Astrocyte of the hippocampus (primary cell): ENCODE measurements at places on chromosomes 5 and 9.

DNA sequence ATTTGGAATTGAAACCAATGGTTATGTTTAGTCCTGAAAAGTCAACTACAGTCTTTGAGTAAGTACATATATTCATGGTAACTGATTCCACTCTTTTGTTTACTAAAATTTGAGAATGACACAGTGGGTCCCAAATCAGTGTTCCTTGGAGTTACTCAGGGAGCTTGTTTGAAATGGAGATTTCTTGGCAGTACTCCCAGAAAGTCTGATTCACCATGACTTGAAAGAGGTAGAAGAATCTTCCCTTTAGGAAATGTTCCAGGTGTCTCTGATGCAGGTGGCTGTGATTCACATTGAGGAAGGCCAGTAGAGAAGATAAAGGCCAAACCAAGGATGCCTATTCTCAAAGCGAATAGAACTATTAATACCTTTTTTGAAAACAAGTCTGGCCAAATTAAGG is 1078.3 kb downstream of the CDH12 start:
- peak; percentile 55 for DNase-seq

GRCh38 chr5:156148301-156148700 is 178.7 kb upstream of the SGCD start:
- DNase-seq: no peak

DNA sequence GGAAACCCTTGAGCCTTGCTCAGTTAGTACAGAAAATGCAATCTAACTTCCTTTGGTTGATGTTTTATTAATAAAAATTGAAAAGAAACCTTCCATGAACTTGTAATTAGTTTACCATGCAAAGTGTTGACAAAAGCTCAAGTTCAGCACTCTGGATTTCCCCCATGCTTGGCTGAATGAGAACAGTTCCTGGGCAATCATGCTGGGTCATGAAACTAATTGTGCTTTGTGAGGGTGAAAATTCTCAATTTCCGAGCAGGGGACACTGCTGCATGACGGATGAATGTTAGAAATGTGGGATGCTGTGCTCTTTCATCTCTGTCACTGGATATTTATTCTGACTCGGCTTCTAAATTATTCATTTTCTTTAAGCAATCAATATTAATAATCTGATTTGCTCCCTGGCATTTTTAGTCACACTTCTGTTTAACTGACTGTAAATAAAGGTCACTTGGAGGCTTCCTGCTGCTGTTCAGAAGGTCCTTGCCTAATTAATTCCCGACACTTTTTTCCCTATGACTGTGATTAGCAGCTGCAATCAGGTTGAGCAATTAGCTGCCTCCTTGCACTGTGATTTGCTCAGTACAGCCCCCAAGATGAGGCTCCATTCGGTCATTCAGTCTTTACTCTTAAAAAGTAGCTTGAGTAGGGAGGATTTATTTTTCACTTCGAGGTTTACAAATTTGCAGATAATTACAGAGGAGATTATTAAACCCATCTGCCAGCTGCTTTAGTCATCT is 678.1 kb upstream of the ZNF608 start:
- DNase-seq: peak; percentile 29

GRCh38 chr5:7047511-7048261 is 334.5 kb downstream of the TENT4A start:
- no peak for DNase-seq

GRCh38 chr9:125694478-125694877 is 12.5 kb downstream of the MAPKAP1 start:
- DNase-seq: peak; percentile 78

DNA sequence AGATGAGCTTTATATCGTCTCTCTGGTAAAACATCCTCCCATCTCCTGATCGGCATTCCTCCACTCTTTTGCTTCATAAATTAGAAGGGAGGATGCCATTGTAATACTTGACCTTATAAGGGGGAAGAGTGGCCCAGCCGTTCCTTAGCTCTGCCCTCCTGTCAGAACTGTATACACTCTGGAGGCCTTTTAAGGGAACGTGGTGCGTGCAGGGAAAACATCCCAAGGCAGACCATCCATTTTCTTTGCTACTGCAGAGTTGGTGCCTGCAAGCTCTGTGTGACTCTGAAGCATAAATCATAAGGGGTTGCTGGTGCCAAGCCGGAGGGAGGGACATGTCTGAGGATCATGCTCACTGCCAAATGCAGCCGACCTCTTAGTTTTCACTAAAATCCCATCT is 90.4 kb downstream of the PGM5 start:
- DNase-seq: no peak

DNA sequence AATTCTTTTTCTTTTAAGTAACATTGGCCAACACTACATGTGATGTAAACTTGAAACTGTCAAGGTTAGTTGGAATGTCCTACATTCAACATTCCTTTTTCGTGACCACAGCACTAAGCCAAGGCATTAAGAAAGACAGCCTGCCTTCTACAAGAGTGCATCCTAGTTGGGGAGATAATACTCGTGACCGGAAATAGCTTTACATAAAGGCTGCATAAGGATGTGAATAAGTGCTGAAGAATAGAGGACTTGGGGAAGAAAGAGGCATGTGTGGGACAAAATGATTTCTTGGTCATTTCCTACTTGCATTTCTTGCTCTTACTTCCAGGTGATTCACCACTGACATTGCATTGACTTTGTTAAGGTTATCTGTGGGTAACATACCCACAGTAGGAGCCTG is 282.0 kb downstream of the DMRT2 start:
- DNase-seq: no peak

GRCh38 chr5:134018154-134018985 is 13.6 kb upstream of the VDAC1 start:
- DNase-seq: no peak

DNA sequence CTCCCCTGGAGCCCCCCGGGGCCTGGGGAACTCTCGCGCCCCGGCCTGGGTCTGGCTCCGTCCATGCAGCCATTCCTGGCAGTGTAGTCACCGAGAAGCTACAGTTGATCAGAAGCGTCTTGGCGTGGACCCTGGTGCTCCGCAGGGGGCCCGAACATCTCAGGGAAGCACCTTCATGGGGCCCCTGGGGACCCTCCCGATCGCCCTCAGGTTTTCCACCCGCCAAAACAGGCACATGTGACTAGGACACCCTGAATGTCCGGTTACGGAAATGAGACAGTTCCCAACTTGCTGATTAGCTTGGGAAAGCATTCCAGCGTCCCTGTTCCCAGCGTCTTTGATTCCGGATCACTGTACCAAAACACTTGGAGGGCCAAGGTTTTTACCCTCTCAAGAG is 472 bp downstream of the FBXO4 start:
- DNase-seq: no peak

DNA sequence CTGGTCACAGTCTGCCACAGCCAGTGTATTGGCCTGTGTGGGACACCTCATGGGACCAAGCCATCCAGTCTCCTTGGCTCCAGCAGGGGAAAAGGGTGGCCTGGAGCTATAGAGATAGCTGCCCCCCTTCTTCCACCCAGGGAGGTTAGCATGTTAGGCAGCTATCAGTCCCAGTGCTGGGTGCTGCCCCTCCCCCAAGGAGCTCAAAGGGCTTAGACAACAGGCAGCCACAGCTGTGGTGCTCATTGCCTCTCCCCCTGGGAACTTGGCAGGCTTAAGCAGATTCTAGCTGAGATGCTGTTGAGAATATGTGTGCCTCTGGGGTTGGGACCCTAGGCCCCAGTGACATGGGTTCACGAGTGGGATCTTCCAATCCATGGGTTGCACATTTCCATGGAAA is 226.0 kb upstream of the PTGER4 start:
- no peak for DNase-seq

DNA sequence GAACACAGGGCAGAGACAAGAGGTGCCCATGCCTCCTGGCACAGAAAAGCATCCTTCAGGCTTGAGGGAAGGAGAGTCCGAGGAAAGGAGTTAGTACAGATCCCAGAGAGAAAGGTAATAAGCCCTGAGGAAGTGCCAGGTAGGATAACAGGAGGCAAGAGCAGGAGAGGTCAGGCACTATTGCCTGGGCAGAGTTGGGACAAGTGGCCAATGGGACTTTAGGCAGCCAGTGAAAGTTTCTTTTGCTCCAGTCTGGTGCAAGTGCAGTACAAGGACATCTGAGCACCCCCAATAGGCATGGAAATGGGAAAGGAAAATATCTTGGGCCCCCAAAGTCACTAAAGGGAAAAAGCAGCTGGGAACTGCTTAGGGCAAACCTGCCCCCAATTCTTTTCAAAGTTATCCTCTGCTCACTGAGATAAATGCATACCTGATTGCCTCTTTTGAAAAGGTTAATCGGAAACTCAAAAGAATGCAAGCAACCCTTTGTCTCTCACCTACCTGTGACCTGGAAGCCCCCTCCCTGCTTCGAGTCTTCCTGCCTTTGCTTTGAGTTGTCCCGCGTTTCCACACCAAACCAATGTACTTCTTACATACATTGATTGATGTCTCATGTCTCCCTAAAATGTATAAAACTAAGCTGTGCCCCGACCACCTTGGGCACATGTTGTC is 46.5 kb downstream of the ELOVL7 start:
- no peak for DNase-seq

DNA sequence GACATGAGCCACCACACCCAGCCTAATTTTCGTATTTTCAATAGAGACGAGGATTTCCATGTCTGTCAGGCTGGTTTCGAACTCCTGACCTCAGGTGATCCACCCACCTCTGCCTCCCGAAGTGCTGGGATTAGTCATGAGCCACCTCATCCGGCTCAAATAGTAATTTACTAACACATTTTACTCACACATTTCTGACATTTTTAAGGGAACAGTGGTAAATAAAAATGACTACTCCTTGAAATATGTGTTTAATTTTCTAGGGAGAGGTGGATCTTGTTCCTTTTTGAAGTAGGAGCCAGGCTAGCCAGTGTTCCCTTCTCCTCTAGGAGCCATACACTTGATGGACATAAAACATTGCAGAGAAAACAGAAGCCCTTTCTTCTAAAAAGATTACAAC is 55.2 kb upstream of the ERBIN start:
- peak; percentile 73 for DNase-seq

GRCh38 chr5:56108246-56108645 is 113.5 kb upstream of the IL6ST start:
- DNase-seq: no peak

GRCh38 chr9:8329561-8330283 is 530.1 kb upstream of the DMAC1 start:
- no peak for DNase-seq

DNA sequence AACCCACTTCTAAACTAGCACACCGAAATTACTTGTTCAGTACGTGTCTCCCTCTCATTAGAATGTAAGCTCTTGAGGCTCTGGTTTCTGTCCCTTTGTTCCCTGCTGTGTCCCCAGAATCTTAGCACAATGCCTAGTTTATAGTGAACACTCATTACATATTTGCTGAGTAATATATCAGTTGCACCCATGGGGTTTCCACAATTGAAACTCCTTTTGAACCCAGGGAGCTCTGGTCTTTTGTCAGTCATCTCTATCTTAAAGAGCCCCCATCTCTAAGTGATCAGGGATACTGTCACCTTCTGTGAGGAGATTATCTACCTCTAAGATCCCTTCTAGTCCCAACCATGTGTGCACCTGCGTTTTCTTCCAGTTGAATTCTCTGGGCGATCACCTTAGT is 12.8 kb downstream of the CAMK4 start:
- no peak for DNase-seq

GRCh38 chr9:89923961-89924504 is 319.2 kb downstream of the GADD45G start:
- DNase-seq: no peak
